ENCODE measurements at places on chromosomes 2 and 18.
A peak's percentile ranks its signal among the peaks of the same experiment; 100 is the strongest.

DNA sequence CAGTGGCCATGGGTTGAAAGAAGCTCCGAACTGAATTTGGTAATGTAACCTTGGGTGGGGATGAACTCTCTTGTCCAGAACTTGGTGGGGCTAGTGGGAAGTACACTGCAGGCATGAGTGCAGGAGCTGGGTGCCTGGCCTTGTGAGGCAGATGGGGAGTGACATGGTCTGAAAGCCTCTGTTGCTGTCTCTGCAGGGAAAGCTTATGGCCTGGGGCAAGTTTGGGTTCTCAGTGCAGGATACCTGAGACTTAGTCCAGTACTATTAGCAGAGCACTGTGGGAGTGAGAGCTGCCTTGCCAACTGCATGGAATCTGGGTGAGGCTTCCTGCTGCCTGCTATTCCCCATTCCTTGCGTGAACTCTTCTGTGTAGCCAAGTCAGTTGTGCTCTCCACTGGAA is 1620.9 kb upstream of the NXPH2 start:
- no peak for DNase-seq

DNA sequence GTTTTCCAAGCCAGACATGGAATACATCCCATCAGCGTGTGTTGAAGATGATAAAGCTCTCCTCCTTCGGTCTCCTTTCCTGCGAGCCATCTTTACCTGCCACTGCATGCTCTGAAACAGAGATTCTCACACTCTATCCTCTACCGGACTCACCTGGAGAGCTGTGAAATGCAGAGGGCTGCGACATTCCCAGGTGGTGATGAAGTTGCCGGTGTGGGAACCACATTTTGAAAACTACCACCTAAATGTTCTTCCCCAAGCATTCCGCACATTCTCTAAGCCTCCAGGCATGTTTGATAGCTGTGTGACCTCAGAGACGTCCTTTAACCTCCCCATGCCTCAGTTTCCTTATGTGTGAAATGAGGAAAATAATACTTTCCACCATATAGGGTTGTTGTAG is 226.2 kb upstream of the RAB6C start:
- DNase-seq = no peak

GRCh38 chr18:32441533-32441932 is 29.1 kb downstream of the GAREM1 start:
- DNase-seq = no peak

DNA sequence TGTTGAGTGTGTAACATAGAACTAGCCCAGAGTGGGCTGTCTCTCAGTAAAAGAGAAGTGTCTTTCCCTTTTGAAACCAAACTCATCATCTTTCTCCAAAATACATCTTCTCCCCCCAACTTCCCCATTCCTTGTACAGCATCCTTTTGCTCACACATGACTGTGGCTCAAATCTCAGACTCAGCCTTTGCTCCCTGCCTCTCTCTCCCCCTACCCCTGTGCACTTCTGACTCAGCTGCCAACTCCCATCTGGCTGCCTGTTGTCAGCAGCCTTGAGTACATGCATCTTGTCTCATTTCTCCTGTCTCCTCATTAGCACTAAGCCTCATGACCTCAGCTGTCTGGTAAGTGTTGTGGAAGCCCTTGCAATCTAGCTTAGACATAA is 18.1 kb upstream of the MGAT4A start:
- DNase-seq = peak; percentile 73

GRCh38 chr2:151280271-151280670 is 9.2 kb downstream of the NMI start:
- no peak for DNase-seq

DNA sequence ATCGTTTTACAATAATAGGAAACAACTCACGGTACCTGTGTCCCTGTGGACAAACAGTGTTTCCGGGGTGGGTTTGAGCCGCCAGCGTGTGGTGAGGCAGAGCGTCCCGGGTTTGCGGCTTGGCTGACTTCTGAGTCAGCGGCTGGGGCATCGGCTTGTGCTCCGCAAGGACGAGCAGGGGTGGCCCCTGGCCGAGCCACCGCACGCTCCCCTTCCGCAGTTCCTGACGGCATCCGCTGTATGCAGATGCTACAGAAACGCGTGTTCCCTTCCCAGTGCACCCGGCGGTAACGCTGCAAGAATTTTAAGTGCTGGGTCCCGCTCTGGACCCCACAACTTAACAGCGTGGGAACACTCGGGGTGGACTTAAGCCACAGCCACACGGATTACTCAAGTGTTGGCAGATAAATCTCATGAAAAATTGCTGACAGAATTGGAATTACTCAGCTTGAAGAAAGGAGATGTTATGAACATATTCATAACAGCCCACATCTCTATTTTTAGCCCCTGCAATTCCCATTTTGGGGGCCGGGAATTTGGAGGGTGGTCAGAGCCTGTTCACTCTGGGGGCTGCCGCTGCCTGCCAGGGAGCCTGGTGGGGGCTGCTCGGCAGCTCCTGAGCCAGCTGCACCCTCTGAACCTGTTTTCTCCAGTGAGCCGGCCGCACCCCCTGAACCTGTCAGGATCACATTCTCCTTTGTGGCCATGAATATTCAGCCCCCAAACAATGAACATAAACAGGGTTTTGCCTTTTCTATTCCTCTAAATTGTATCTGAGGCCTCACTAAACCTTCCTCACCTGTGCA is 12.6 kb upstream of the KCNG2 start:
- DNase-seq = peak; percentile 84

DNA sequence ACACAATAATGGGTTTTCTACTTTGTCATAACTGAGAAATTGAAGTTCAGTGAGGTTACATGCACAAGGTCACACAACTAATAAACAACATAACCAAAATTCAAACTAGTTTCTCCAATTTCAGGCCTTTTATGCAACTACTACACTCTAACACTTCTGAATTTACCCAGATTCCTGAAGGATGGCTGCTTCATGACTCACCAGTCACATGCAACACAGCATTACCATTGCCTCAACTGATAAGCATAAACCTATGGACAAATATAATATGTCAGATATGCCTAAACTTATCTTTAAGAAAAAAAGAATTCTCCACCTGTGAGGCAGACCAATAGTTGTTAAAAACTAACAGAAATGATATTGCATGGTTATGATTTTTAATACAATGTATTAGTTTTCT is 586.5 kb upstream of the SLC8A1 start:
- no peak for DNase-seq

DNA sequence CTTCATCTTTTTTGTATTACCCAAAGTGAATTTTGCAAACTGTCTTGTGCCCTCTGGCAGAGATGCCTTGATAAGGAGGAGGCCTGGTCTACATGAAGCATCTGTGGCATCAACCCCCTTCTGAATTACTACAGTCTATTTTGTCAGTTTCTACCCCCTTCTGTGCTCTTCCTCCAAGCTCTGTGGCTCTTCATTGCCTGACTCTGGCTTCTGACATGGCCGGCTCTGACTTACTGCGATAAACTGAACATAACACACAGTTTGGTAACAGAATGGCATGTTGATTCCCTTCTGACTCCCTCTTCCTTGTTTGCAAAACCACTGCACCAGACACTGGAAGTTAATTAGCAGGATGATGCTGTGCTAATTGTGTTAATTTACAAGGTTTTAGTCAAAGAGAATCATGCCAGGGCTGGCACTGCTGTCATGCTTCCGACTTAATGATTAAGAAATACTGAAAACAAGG is 122.5 kb downstream of the FIGN start:
- DNase-seq = no peak

DNA sequence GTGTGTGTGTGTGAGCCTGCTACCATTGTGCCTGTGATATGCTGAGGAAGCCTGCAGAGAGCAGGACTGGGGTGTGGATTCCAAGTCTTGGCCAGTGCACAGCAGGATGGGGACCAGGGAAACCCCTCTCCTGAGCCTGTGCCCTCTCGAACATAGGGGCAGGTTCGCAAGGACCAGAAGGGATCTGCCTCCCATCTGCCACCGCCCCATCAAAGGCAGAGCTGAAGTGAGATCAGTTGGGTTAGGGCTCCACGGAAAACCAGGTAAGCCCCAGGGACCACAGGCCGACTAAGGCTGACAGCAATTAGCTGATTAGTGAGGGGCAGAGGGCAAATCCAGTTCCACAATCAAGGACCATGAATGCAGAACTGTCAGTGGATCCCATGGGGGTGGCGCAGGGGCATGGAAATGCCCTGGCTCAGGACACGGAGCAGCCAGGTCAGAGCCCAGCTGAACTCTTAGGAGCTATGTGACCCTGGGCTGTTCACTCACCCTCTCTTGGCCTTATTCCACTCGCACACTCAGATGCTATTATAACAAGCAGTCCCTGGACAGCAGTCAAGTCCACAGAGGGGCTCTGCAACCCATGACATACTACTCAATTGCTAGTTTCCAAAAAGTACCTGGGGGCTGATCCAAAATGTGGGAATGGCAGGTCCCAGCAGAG is 84.2 kb upstream of the ID2 start:
- no peak for DNase-seq

DNA sequence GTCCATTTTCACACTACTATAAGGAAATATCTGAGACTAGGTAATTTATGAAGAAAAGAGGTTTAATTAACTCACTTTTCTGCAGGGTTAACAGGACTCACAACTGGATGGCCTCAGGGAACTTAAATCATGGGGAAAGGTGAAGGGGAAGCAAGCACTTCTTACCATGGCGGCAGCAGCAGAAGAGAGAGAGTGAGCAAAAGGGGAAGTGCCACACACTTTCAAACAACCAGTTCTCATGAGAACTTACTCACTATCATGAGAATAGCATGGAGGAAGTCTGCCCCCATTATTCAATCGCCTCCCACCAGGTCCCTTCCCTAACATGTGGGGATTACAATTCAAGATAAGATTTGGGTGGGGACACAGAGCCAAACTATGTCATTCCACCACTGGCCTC is 55.1 kb upstream of the NETO1 start:
- DNase-seq = peak; percentile 2

DNA sequence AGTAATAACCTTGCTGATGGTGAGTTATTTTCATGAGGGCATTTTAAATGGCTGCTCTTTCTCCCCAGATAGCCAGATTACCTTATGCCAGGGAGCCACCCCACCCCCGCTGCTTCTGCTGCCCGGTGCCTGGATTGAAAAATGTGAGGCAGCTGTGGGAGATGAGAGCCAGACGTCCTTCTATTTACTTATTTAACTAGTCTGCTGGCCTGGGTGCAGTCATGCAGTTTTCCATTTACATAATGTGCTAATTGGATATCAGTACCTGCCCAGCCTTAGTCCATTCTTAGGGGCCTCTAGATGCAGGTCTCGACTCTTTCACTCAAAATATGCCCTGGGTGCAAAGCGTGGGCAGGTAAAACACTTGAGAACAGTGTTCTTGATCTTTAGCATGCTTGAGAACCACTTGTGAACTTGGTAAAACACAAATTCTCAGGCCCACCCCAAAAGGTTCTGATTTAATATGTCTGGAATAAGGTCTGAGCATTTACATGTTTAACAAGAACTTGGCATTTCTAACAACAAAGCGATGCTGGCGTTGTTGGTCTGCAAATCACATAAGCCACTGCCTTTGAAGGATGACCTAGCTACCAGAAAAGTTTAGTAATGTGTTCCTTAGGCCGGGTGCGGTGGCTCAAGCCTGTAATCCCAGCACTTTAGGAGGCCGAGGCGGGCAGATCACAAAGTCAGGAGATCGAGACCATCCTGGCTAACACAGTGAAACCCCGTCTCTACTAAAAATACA is 154.3 kb downstream of the NRP2 start:
- DNase-seq = no peak

GRCh38 chr2:20322527-20323300 is 27.9 kb downstream of the PUM2 start:
- DNase-seq = no peak

GRCh38 chr2:162315938-162316337 is 2.5 kb downstream of the IFIH1 start:
- DNase-seq = peak; percentile 8

DNA sequence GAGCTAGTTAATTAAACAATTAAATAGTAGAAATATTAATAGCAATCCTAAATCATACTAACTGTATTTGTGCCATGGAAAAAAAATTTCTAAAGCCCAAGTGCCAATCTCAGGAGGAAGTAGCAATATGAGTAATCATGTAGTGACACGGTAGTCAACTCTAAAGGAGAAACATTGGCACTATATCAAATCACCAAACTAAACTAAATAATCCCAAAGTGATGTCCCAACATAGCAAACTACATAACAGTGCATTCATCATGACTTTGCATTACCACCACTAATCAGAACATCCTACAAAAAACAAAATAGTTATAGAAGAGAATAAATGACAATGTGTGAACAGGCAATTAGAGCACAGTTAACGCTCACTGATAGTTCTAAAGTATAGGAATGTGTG is 195.1 kb downstream of the EXOC6B start:
- no peak for DNase-seq

DNA sequence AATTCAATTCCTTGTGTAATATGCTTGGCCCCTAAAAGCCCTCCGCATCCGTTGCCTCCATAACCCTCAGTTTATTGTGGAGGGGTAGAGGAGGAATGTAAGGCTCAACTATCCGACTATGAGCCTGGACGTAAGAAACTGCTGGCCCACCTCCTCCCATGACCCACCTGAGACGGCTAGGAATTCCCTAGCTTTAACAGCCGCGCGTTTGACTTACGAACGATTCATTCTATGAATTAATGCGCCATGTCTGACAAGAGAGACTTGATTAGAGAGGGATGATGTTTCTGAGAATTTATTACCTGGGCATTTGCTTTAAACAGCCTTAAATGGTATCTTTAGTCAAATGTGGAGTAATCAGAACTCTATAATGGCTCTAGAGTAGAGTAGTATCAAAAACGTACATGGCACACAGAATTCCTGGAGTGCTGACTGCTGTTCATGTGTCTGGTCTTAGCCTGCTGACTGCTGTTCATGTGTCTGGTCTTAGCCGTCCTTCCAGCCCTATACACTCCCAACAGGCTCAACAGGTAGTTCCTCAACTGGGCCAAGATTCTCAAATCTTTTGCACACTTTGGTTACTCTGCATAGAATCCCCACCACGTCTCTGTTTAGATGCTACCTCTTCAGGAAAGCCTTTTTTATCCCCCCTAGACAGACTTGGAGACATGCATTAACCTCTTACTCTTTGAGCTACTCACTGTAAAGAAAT is 899 bp upstream of the GFPT1 start:
- peak; percentile 39 for DNase-seq

- DNase-seq = no peak
Measured at GRCh38 chr2:42545023-42545721, 23.3 kb upstream of the MTA3 start.
